ENCODE measurements at places on chromosomes 16 and 17.

- H3K36me3 ChIP-seq, result no peaks in the 10 kb centered on the region
- H3K27me3 ChIP-seq, result no peaks in the 10 kb centered on the region
- no peak for DNase-seq
- H3K4me3 ChIP-seq, result peak overlapping the region; percentile 5
- H3K27ac ChIP-seq, result no peak overlapping the region
These were observed 187.5 kb downstream of the IRF8 start for GRCh38 chr16:86086471-86086870.

- H3K36me3 ChIP-seq, result no peaks in the 10 kb centered on the region
- H3K4me1 ChIP-seq, result peaks cover 3% of the 10 kb centered on the region
- no peak overlapping the region for H3K4me3 ChIP-seq
- H3K27ac ChIP-seq, result no peak overlapping the region
These were observed 7.7 kb upstream of the PIEZO1 start for GRCh38 chr16:88792668-88793250.

- peaks cover 4% of the 10 kb centered on the region for H3K4me1 ChIP-seq
- no peak overlapping the region for H3K4me3 ChIP-seq
- no peak for DNase-seq
- no peaks in the 10 kb centered on the region for H3K27me3 ChIP-seq
These were observed 67.8 kb downstream of the C16orf78 start for GRCh38 chr16:49441366-49441780.

GRCh38 chr16:10987361-10988163 is 43.2 kb downstream of the CLEC16A start:
- DNase-seq, result no peak
- peaks cover under 1% of the 10 kb centered on the region for H3K4me1 ChIP-seq
- H3K36me3 ChIP-seq, result no peaks in the 10 kb centered on the region
- no peak overlapping the region for H3K4me3 ChIP-seq
- H3K27me3 ChIP-seq, result no peaks in the 10 kb centered on the region

DNA sequence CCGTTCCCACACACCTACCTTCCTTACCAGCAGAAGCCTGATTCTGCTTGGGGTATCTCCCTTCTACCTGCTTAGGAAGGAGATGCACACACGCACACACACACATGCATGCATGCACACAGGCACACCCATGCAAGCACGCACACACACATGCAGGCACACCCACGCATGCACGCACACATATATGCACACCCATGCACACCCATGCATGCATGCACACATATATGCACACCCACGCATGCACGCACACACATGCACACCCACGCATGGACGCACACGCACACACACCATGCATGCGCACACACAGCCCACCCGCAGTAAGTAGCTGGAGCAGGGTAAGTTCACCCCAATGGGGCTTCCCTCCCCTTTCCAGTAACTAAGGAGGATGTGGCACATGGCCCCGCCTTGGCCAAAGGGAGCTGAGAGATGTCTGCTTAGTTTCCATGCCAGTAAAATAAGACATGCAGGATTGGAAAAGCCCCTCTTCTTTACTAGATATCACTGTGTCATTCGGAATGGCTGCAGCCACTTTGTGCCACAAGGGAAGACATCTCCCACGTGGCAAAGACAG is 33.7 kb downstream of the ADCY9 start:
- peaks cover 17% of the 10 kb centered on the region for H3K4me1 ChIP-seq
- no peaks in the 10 kb centered on the region for H3K27me3 ChIP-seq
- no peak overlapping the region for H3K27ac ChIP-seq
- no peaks in the 10 kb centered on the region for H3K36me3 ChIP-seq

- H3K4me1 ChIP-seq, result no peaks in the 10 kb centered on the region
- H3K36me3 ChIP-seq, result no peaks in the 10 kb centered on the region
- H3K27ac ChIP-seq, result no peak overlapping the region
- no peak for DNase-seq
- H3K4me3 ChIP-seq, result no peak overlapping the region
These were observed 30.7 kb downstream of the GPRC5B start for GRCh38 chr16:19853742-19854542.

DNA sequence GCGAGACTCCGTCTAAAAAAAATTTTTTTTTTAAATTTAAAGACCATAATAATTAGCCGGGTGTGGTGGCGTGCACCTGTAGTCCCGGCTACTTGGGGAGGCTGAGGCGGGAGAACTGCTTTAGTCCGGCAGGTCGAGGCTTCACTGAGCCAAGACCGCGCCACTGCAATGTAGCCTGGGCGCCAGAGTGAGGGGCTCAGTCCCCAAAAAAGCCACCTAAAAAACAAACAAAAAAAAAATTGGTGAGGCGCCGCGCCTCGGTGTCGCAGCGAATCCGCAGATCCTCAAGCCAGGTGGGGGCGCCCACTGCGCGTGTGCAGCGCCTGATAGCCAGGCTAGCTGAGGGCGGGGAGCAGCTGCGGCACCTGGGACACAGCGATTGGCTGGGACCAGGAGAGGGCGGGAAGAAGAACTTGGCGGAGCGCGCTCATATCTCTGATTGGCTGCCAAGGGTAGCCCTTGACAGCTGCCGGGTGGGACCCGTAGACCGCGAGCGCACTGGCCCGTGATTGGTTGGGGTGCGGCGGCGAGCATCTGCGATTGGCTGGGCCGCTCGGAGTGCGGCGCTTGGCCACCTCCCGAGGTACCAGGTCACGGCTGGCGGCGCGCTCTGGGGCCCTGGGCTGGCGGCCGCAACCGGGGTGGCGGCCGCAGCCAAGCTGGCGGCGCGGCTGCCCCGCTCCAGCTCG is 9.0 kb upstream of the CLDN9 start:
- no peaks in the 10 kb centered on the region for H3K36me3 ChIP-seq
- peak overlapping the region; percentile 16 for H3K4me3 ChIP-seq
- DNase-seq, result peak; percentile 98
- H3K27me3 ChIP-seq, result no peaks in the 10 kb centered on the region

DNA sequence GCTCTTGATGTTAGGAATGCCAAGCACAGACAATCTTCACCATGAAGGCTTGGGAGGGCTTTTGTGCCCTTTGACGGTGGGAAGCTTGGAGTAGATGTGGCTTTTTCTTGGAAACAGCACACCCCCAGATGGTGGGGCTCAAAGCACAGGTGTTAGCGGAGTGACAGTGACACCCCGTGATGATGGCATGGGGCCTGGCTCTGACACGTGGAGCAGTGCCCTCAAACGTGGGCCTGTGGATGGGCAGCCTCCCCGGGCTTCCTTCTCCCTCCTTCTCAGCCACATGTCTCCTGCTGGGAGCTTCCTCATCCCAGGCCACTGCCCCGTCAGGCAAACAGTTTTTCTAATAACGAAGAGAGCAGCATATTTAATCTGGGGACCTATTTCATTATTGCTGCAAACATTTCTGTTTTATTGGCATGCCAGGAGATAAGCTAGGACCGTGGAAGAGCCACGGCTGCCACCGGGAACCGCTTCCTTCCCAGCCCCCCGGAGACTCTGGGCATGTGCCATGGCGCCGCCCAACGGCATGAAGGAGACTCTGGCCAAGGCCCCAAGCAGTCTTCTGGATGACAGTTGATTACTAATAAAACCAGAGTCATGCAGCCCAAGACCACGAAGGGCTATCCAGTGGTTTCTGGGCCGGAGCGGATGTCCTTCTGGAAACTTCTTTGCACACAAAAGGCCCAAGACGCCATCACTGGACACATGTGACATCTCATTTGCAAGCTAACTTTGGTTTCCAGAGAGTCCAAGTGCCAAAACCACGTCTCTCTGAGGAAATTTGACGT is 280.3 kb upstream of the FOXF1 start:
- H3K36me3 ChIP-seq, result no peaks in the 10 kb centered on the region
- DNase-seq, result no peak
- H3K27ac ChIP-seq, result no peak overlapping the region
- H3K4me1 ChIP-seq, result no peaks in the 10 kb centered on the region
- no peaks in the 10 kb centered on the region for H3K27me3 ChIP-seq

DNA sequence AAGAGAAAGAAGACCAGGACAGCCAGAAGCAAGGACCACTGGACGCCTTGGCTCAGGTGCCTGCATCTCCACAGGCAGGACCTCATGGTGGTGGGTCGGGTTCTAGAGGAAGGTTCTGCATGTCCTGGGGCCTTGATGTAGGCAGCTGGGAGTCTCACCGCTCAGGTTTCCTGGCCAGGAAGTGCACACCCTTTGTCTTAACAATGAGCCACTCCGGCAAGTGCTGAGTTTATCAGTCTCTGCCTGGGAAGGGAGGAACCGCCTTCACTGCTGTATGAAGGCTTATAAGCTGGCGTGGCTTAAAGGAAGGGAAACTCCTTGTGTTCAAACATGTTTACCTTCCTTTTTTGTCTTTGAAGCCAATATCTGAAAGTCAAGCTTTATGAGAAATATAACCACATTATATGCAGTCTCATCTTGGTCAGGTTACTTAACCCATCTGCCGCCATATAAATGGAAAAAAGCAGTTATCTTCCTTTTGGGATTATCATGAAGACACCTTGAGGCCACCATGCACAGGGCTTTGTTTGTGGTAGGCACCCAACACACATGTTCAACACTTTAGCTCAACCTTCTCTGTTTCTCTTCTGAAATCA is at the start of gene ST6GALNAC1:
ST6GALNAC1 (minus strand) TSS at position 205 of the 596 bp plus-strand sequence; CDS start at position 86, 119 bp downstream.
- no peak within 1 kb of the TSS for H3K4me3 ChIP-seq
- no peaks in the 10 kb centered on the region for H3K36me3 ChIP-seq
- H3K27me3 ChIP-seq, result no peaks in the 10 kb centered on the region
- peak; percentile 67 for DNase-seq
- H3K27ac ChIP-seq, result peak within 1 kb of the TSS; percentile 60
- peaks cover 6% of the 10 kb centered on the region for H3K4me1 ChIP-seq

GRCh38 chr17:62761884-62762283 is 46.2 kb downstream of the MARCHF10 start:
- H3K4me3 ChIP-seq, result no peak overlapping the region
- no peaks in the 10 kb centered on the region for H3K27me3 ChIP-seq
- no peak overlapping the region for H3K27ac ChIP-seq
- no peaks in the 10 kb centered on the region for H3K4me1 ChIP-seq
- no peaks in the 10 kb centered on the region for H3K36me3 ChIP-seq

DNA sequence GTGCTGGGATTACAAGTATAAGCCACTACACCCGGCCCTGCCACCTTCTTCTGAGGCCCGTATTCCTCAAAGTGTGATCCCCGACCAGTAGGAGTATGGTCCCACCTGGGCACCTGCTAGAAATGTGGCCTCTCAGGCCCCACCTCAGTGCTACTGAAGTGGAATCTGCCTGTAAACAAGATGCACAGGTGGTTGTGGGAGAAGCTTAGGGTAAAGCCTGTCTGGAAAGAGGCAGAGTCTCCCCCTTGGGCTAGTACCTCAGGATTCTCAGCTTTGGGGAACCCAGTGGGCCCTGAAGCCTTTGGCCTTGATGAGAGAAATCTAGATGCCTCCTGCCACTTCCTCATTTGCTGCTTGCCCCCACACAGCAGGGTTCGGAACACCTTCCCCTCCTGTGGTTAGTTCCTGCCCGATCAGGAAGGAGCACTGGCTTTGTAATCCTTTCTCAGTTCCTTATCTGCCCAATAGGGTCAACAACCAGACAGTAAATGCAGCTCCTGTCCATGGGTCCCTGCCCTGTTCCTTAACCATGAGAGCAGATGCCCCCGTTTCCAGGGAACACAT is 25.2 kb downstream of the TK2 start:
- H3K36me3 ChIP-seq, result no peaks in the 10 kb centered on the region
- no peak overlapping the region for H3K27ac ChIP-seq
- H3K4me1 ChIP-seq, result peaks cover 28% of the 10 kb centered on the region
- no peaks in the 10 kb centered on the region for H3K27me3 ChIP-seq

DNA sequence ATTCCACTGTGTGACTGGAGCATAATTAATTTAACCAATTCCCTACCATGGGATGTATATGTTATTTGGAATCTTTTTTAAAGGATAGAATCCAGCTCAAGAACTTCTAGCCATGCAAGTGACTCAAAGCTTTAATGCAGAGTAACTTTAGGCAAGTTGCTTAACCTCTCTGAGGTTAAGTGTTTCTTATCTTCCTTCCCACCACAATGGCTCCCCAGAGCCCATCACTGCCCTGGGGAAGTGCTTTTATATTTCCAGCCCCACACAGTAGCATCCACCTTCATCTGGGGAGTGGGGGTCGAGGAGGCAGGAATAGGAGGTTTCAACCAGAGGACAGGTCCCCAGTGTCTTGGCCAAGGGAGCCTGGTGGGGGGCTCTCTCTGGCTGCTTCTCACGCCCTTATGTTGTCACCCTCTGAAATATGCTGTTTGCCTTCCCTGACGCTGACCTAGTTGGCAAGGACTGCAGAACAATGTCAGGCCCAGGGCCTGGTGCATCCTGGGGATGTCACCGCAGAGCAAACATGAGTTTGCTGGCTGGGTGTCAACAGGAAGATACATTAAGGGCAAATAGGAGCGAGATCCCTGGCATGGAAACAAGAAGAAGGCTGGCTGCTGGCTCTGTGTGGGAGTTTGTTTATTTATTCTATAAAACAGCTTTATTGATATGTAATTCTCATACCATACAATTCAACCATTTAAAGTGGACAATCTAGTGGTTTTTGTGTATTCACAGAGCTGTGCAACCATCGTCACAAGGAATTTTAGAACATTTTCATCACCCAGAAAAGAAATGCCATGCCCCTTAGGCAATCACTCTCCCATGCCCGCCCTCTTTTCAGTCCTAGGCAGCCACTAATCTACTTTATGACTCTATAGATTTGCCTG is 46.6 kb upstream of the WSB1 start:
- no peaks in the 10 kb centered on the region for H3K27me3 ChIP-seq
- H3K36me3 ChIP-seq, result no peaks in the 10 kb centered on the region
- peaks cover 22% of the 10 kb centered on the region for H3K4me1 ChIP-seq
- no peak overlapping the region for H3K4me3 ChIP-seq
- DNase-seq, result peak; percentile 90
- peak overlapping the region; percentile 57 for H3K27ac ChIP-seq

GRCh38 chr17:17663160-17664063 is 17.8 kb upstream of the RAI1 start:
- no peak overlapping the region for H3K4me3 ChIP-seq
- no peaks in the 10 kb centered on the region for H3K36me3 ChIP-seq
- DNase-seq, result no peak
- H3K27ac ChIP-seq, result no peak overlapping the region

DNA sequence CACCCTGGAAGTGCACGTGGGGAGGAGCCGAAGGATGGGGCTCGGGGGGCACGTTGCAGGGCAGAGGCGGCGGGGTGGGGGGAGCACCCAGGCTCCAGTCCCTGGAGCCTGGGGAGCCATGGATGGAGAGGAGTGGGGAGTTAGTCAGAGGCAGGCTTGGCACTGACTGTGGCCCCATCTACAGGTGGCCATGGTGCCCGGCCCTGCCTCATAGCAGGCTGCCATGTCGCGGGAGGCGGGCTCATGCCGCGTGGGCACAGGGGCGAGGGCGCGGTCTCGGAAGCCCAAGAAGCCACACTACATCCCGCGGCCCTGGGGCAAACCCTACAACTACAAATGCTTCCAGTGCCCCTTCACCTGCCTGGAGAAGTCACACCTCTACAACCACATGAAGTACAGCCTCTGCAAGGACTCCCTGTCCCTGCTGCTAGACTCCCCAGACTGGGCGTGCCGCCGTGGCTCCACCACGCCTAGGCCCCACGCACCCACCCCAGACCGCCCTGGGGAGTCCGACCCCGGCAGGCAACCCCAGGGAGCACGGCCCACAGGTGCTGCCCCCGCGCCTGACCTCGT is 3.0 kb downstream of the PRR35 start:
- H3K4me3 ChIP-seq, result no peak overlapping the region
- no peaks in the 10 kb centered on the region for H3K36me3 ChIP-seq
- H3K27ac ChIP-seq, result no peak overlapping the region
- H3K4me1 ChIP-seq, result peaks cover 46% of the 10 kb centered on the region
- no peak for DNase-seq

- no peaks in the 10 kb centered on the region for H3K27me3 ChIP-seq
- H3K4me1 ChIP-seq, result no peaks in the 10 kb centered on the region
- DNase-seq, result no peak
- no peak overlapping the region for H3K27ac ChIP-seq
These were observed 91.5 kb upstream of the HAS3 start for GRCh38 chr16:69013991-69014390.

- H3K4me3 ChIP-seq, result peak overlapping the region; percentile 5
- H3K27me3 ChIP-seq, result no peaks in the 10 kb centered on the region
- no peaks in the 10 kb centered on the region for H3K36me3 ChIP-seq
- no peak overlapping the region for H3K27ac ChIP-seq
- H3K4me1 ChIP-seq, result peaks cover 4% of the 10 kb centered on the region
These were observed 3.3 kb downstream of the CARMIL2 start for GRCh38 chr16:67648088-67648763.
